ENCODE measurements at places on chromosomes 2 and 18. TPM values are rescaled to one million over a fixed set of nuclear protein-coding genes. Genes with fewer than 3 reads are reported as not detected.

NCL gene
- total RNA-seq, result 1,673 TPM

SKOR2 gene
- total RNA-seq, result not detected

RNF144A gene
- total RNA-seq, result 13.5 TPM

MBD2 gene
- 195 TPM for total RNA-seq

PARD6G gene
- 0.33 TPM for total RNA-seq

COLEC12 gene
- total RNA-seq, result 0.04 TPM

FER1L5 gene
- not detected for total RNA-seq

ZNF521 gene
- total RNA-seq, result not detected

DLGAP1 gene
- 0.07 TPM for total RNA-seq

UPP2 gene
- total RNA-seq, result not detected

TUBA4A gene
- 178 TPM for total RNA-seq

DTNA gene
- total RNA-seq, result not detected

KCNJ3 gene
- total RNA-seq, result not detected

PXDN gene
- 1.00 TPM for total RNA-seq

EMILIN1 gene
- 0.89 TPM for total RNA-seq

STAMBP gene
- total RNA-seq, result 71.9 TPM

LIMS3 gene
- total RNA-seq, result 1.7 TPM

LYPD6B gene
- not detected for total RNA-seq

TCF4 gene
- 0.18 TPM for total RNA-seq

SERPINB7 gene
- total RNA-seq, result not detected

RESP18 gene
- total RNA-seq, result not detected

BOLL gene
- not detected for total RNA-seq

EFEMP1 gene
- not detected for total RNA-seq

ACMSD gene
- total RNA-seq, result not detected

FBXO48 gene
- total RNA-seq, result 1.6 TPM

ACTG2 gene
- not detected for total RNA-seq

PRPF40A gene
- total RNA-seq, result 138 TPM

DSC1 gene
- total RNA-seq, result 0.11 TPM

TCF7L1 gene
- not detected for total RNA-seq

FLACC1 gene
- total RNA-seq, result 2.5 TPM

RSAD2 gene
- 0.85 TPM for total RNA-seq

NT5DC4 gene
- not detected for total RNA-seq

MBD5 gene
- total RNA-seq, result 18.3 TPM

DYSF gene
- total RNA-seq, result 3.6 TPM

LYPD6 gene
- not detected for total RNA-seq

SGPP2 gene
- total RNA-seq, result 7.6 TPM

NOSTRIN gene
- total RNA-seq, result not detected

GCC2 gene
- 49.0 TPM for total RNA-seq

SERPINB13 gene
- not detected for total RNA-seq

ADD2 gene
- 0.74 TPM for total RNA-seq

VAMP5 gene
- total RNA-seq, result 28.0 TPM

Data from CD8-positive, alpha-beta memory T cell (primary cell).